ENCODE measurements at places on chromosomes 5 and 9.

- DNase-seq = peak; percentile 76
These were observed 95.6 kb downstream of the MLLT3 start for GRCh38 chr9:20526500-20527319.

DNA sequence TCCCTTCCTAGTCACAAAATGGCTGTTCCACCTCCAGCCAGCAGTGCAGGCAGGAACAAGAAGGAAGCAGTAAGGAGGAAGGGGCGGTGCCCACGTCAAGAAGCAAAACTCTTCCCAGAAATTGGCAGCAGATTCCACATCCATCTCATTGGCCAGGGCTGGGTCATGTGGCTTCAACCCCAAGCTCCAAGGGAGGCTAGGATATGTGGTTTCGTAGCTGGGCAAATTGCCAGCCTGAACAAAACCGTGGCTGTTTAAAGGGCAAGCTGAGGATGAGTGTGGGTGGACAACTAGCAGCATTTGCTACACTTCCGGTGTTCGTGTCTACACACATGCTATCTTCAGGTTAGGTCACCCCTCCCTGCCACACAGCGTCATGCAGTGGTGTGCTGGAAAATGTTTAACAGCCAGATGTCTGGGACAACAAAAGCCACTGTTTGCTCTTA lies 92.1 kb upstream of the MAP1B start:
- DNase-seq = peak; percentile 59

GRCh38 chr5:125267636-125268248 lies 521.3 kb upstream of the ZNF608 start:
- DNase-seq = no peak

GRCh38 chr9:106872641-106873040 lies 9.7 kb downstream of the ZNF462 start:
- DNase-seq = no peak

DNA sequence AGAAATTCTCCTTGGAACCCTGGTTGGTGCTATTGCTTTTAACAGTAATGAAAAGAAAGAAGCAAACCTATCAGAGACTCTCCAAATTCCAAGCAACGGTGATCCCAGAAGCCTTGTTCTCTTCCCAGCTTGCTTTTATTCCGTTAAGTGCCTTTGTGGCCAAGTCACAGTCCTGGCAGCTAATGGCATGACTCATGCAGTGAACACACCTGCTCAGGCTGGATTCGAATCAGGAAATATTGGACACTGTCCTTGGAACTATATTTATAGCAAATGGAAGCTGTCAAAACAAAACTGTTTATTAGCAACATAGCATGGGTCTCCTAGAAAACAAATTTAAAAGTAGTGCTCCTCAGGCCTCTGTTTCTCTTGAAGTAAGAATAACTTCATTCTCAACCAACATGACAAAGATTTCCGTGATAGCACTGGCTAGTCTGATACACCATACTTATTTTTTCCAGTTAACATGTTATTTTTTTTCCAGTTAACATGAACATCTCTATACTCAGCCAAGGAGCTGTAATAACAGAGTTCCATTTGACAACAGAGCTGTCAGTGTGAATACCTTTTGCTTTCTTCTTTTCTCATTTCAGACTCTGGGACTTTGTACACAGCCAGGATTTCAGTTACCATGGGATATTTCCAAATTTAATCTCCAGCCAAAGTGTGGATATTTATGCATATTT lies 502.4 kb downstream of the GADD45G start:
- DNase-seq = peak; percentile 76

DNA sequence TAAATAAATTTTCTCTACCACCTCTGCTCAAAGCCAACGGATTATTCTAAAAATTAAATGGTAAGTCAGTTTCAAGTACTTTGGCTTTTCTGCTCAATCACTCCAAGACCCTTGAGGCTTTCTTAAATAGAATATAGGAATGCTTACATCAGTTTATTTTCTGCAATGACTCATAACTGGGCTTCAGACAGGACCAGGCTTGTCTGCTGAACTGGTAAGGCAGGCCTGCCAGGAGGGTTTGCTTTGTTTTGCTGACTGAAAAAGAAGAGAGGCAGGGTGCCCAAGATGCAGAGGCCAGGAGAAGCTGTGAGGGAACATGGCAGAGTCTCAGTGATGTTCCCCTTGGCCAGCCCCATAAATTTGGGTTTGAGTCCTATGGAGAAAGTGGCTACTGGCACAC lies 60.3 kb upstream of the EPB41L4A start:
- peak; percentile 54 for DNase-seq

DNA sequence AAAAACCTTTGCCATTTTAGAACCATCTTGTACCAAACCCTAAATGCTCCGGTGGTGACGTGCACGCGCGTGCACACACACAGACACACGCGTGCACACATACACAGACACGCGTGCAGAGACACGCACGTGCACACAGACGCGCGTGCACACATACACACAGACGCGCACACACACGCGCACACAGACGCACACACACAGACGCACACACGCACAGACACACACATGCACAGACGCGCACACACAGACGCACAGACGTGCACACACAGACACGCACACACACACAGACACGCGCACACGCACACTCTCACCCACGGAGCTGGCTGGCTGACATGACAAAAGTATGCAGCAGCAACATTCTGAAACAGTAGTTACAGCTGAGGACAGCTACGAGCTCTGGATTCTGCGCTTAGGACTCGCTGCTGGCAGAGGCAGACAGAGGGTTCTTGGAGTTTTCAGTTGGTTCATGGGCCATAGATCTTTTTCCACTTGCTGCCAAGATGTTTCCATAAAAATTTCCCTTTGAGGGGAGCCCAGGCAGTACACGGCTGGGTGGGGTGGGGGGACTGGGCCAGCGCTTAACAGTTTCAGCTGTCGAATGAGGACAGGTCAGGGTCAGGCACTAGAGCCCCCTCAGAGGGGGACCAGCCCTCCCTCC lies 46.2 kb upstream of the UBAC1 start:
- DNase-seq = no peak

GRCh38 chr5:179198825-179199224 lies 138.7 kb downstream of the ZNF354C start:
- DNase-seq = no peak

DNA sequence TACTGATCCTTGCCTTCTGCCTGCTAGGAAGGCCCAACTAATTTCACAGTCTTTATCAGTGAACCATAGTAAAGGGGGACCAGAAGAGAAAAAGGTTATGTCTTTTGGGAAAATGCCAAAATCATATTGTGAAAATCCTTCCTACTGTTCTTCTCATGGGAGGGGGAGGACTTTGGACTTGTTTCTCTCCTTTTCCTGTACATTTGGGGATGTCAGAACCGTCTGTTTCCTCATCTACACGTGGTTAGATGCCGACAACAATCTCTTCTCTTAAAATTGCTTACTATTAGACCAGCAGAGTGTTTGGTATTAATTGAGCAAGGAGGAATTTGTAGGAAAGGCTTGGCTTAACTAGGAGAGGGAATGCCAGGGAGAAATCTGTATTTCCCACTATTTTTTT lies 77.2 kb downstream of the TMC1 start:
- no peak for DNase-seq

GRCh38 chr5:156420665-156421064 lies 93.7 kb downstream of the SGCD start:
- no peak for DNase-seq

DNA sequence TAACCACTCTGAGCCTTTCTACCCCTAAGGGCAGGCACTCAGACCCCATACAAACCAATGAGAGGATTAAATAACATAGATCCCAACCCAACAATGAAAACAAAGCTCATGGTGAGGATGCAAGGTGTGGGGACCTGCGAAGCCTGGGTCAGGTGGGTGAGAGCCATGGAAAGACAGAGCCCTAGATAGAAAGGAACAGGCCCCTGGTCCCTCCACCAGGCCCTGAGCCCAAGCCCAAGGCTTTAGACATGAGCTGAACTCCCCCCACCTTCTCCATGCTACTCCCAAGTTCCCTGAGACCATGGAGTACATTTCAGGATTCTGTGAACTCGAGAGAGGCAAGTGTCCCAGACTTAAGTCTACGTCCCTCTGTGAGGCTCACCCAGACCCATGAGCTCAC lies 106.5 kb downstream of the SAXO1 start:
- DNase-seq = no peak

DNA sequence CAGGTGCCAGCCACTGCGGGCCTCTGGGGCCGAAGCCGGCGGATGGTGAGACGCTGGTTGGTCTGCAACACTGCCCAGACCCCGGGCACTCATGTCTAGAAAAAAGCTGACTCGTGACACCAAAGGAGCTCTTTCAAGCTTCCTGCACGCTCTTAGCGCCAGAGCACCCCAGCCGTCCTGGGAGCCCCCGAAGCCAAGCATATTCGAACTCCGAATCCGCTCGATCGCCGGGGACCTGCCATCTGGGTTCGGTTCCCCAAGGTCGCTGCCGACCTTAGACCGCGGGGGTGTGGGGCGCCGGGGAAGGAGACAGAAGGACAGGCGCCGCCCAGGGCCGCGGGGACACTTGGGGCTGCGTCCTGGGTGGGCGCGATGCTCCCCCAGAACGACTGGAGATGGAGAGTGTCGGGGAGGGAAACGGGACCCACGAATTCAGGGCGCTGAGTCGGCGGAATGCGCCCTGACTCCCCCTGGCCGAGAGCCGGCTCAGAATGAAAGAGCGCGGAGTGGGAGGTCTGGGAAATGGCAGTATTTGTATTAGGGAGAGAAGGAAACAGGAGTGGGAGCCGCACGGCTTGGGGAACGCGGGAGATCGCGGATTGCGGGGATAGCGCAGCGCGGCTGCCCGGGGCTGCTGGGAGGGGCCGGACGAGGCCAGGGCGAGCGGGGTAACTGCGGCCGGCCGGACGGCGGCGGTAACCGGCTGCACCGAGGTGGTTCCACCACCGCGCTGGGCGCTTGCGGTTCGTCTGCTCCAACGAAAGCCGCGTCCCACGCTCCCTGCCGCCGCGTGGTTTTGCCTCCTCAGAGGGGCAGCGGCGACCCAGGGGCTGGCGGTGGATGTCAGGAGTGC lies 20.1 kb upstream of the MARCHF6 start:
- peak; percentile 33 for DNase-seq

DNA sequence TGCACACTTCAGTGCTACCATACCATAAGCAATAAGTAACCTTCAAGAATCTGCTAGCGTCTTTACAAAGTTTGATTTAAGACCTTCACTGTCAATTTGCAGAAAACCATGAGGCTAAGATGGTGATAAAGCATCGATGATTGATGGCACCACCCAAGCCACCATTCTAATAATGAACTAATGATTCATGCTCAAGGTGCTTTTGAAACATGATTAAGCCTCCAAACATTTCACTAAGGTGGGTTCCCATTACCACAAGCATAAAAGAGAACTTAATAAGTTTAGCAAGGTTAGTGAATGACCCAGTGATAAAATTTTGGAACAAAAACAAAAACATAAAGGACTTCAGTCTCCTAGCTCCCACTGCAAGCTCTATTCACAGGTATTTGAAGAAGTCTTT lies 214.7 kb downstream of the FBXL17 start:
- DNase-seq = peak; percentile 79

DNA sequence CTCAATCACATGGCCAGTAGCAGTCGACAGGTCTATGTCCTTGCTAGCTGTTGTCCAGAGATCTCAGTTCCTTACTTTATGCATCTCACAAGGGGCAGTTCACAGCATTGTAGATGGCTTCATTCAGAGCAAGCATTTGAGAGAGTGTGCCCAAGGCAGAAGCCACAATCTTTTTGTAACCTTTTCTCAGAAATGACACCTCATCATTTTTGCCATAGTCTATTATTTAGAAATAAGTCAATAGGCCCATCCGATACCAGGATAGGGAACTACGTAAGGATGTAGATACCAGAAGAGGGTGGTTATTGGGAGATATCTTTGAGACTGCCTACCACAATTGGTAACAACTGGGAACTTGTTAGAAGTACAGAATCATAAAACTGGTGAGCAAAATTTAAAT lies 37.1 kb downstream of the LURAP1L start:
- no peak for DNase-seq

DNA sequence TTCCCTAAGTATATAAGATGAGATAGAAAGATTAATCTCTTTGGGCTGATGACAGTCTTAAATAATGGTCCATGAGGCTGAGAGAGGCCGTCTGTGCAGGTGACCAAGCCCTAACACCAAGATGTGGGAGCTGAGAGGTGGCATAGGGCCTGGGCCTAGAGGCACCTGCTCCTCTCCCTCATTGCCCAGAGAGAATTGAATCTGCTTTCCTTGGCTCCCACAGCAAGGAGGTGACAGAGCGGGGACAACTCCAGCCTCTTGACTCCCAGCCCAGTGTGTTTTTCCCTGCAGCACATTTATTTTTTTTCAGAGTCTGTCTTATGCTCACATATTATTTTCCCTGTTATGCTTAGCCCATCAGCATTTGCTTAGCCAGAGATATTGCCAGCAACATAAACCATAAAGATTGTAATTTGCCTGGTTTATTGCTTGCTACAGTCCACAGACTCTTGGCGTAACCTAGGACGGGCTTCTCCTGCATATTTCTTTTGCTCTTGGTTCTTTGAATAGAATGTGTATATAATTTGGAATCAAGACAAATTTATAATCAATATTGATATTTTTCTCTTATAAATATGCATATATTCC lies 105.6 kb downstream of the NTRK2 start:
- no peak for DNase-seq

DNA sequence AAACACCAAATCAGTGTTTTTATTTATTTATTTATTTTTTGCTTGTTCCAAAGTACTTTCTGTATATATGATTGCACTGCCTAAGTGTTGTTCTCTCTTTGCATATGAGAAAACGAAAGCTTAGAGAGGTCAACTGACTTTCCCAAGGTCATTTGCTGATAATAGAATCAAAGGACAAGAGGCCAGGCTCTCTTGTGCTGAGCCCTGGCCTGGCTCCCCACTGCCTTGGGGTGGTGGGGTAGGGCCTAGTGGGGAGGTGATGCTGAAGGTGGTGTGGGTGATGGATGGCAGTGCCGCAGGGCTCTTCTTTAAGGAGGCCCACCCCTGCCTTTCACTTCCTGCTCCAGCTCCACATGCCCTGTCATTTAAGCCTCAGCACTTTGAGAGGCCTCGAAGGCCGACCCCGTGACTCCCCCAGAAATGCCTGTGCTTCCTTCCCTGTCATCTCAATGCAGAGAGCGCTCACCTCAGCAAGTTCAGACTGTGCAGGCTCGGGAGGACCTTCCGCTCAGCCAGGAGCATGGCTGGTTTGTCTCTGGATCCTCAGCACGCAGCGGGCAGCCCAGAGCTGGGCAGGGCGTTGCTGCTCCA lies 59.5 kb downstream of the SMIM23 start:
- no peak for DNase-seq

- no peak for DNase-seq
These were observed 31.0 kb upstream of the TGFBI start for GRCh38 chr5:135997673-135998335.

GRCh38 chr5:9654886-9655285 lies 24.7 kb upstream of the TAS2R1 start:
- no peak for DNase-seq
